Cerebellum (tissue), 4 donors: ENCODE measurements at places on chromosomes 5 and 9. TPM values are rescaled to one million over a fixed set of nuclear protein-coding genes. Genes with fewer than 3 reads are reported as not detected.
A peak's percentile ranks its signal among the peaks of the same experiment; 100 is the strongest.

- DNase-seq = no peak
Observed at GRCh38 chr5:90020575-90021538, 388.7 kb downstream of the CETN3 start.

GRCh38 chr5:68494771-68495170 lies 279.2 kb downstream of the PIK3R1 start:
- no peak for DNase-seq

- DNase-seq = no peak
Observed at GRCh38 chr9:112013266-112013665, 116.7 kb downstream of the UGCG start.

- DNase-seq = no peak
Observed at GRCh38 chr5:39732166-39732565, 307.4 kb upstream of the DAB2 start.

GRCh38 chr5:35832762-35833161 lies 23.9 kb upstream of the IL7R start:
- DNase-seq = no peak

- no peak for DNase-seq
Observed at GRCh38 chr9:38092200-38092524, 23.1 kb upstream of the SHB start.

DNA sequence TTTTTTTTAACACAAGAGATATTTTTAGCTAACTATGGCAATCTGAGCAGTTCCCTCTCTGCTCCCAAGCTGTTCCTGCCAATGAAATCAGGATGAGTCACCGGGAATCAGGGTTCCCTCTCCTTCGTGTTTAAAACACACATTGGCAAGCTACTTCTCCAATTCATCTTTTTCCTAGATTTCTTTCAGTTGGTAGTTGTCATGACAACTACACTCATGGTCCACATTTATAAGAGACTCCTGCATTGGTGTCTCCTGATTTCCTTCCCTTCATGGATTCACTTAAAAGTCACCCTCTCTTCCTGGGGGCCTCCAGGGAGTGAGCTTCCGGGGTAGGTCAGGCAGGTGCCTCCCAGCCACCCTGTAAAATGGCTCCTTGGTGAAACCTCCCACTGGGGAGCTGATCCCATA lies 72.3 kb upstream of the NIPAL4 start:
- DNase-seq = peak; percentile 84

- DNase-seq = no peak
Observed at GRCh38 chr5:113331209-113331551, 103.6 kb downstream of the TSSK1B start.

GRCh38 chr5:140741967-140742366 lies 41.7 kb downstream of the ZMAT2 start:
- DNase-seq = no peak

- DNase-seq = no peak
Observed at GRCh38 chr9:19481971-19482404, 73.2 kb downstream of the ACER2 start.

- peak; percentile 2 for DNase-seq
Observed at GRCh38 chr9:106648799-106649198, 214.2 kb upstream of the ZNF462 start.

GRCh38 chr5:61177070-61177469 lies 14.8 kb upstream of the SMIM15 start:
- no peak for DNase-seq

GRCh38 chr5:59660737-59661136 lies 232.8 kb downstream of the PDE4D start:
- peak; percentile 2 for DNase-seq

- DNase-seq = no peak
Observed at GRCh38 chr5:160961038-160961437, 109.0 kb upstream of the ATP10B start.

DNA sequence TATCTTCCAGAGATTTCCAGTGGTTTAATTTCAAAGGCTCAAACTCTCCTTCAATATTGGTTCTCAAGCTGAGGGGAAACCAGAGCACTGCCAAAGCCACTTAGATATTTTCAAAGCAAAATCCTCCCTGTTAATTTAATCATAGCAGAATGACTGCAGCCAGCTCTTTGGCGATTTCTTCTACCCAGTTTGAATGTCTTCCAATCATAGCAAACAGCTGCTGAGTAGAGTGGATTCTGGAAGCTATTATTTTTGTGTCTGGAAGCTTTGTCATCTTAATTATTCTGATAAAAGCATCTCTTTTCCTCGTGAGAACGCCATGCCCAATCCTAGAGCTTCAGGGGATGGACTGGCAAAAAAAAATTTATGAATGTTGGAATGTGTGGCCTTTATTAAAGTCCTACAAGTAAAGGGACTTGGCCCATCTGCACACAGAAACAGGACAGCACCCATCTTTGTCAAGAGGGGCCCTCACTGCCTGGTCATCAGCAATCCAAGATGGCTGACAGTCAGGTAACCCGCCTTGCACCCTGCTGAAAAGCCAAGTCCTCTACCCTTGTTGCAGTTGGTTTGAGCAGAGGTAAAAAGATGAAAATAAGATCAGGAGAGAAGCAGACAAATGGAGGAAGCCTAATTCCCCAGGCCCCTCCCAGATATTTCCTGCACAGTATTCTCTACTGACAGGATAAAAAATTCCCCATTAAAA lies 125.1 kb downstream of the SUSD1 start:
- no peak for DNase-seq

The FCN2 gene
- total RNA-seq = not detected

The PPIC gene
- total RNA-seq = 4.7 TPM

The PCDHA4 gene
- total RNA-seq = 17.2 TPM

The SLC34A1 gene
- not detected for total RNA-seq

The SPINK13 gene
- total RNA-seq = not detected

The TAS2R1 gene
- 0.45 TPM for total RNA-seq
